Activated CD4-positive, CD25-positive, alpha-beta regulatory T cell treated with anti-CD3 and anti-CD28 coated beads, Interleukin-2, amount 50 U/mL, for 72 hours (primary cell): ENCODE measurements at places on chromosomes 6 and 20.

GRCh38 chr20:37630166-37630565 is 63.7 kb upstream of the CTNNBL1 start:
- no peak for DNase-seq

DNA sequence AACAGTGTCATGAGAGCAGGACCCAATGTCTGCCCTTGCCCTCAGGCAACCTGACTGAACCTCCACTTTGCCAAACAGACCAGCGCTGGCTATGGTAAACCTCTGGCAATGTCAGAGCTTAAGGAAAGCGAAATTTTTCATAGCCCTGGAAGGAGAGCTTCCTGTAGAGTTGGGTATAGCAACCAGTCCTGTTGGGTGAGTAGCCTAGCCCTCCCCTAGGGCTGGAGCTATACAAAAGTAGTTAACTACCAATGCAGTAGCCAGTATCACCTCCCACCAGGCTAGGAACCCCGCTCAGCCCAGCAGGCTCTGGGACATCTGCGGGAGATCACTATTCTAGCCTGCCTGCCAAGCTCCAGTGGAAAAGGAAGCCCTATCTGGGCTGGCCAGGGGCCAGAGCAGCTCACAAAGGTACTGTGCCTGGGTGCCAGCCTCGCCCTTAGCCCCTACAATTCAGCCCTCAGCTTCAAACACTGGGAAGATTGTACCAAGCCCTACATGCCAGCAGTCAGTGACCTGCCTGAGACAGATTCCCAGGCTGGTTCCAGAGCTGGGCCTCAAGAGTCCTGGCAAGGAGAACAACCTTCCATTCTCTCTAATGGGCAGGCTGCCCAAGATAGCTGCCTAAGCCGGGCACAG is 7.9 kb downstream of the WFDC3 start:
- no peak for DNase-seq

DNA sequence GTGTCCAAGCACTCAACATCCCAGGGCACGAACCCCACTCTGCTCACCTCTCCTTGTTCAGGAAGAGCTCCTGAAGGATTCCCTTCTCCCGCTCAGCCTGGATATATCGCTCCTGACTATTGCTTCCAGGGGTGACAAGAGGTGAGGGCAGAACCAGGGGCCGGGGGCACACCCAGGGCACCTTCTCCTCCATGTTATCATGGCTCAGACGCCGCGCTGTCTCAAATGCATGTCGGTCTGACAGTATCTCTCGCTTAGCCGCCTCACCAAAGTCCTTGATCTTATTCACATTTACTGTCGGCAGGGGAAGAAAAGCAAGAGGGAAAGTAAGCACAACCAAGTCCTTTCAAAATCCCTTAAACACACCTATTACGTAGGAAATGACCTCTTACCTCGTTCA is 13.1 kb downstream of the PPP1R10 start:
- DNase-seq: no peak

- DNase-seq: no peak
These were observed 16.7 kb downstream of the PLAGL2 start for GRCh38 chr20:32190616-32191415.

GRCh38 chr6:32332433-32332832 is 39.3 kb downstream of the TSBP1 start:
- DNase-seq: no peak

GRCh38 chr6:71420095-71420692 is 131.6 kb downstream of the OGFRL1 start:
- no peak for DNase-seq

DNA sequence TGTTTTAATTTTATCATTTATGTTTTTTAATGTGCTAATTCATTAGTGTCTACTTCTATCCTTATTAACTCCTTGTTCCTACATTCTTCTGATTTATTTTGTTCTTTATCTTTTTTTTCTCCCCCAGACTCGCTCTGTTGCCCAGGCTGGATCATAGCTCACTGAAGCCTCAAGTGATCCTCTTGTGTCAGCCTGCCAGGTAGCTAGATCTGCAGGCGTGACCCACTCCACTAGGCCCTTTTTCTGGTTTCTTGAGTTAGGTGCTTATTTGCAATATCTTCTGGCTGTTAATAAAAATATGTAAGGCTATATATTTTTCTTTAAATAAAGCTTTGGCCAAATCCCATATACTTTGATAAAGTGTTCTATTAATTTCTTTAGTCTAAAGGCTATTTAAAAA is 2.8 kb downstream of the TAF11 start:
- no peak for DNase-seq

GRCh38 chr6:108570517-108570916 is 9.8 kb downstream of the FOXO3 start:
- DNase-seq: no peak

GRCh38 chr6:84193114-84193708 is 34.2 kb downstream of the CEP162 start:
- DNase-seq: no peak

DNA sequence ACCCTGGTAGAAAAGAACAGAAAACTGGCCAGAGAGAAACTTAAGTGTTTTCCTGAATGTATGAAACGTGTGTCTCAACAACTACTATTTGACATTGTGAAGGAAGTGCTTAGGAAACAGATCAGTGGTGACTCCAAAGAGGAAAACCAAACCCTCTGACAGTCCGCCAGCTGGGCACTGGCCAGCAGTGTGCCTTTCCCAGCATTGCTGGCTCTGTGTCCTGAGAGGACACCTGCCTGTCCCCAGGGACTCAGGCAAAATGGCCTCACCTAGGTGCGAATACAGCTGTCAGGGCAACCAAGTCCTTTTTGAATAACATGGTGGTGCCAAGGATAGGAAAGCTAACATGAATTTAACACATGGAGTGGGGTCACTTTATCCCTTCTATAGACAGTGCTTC is 72.5 kb downstream of the NDUFAF5 start:
- DNase-seq: no peak
